ENCODE measurements at places on chromosomes 16 and 17.

GRCh38 chr17:75151930-75152329 lies 2.4 kb downstream of the JPT1 start:
- DNase-seq, result no peak

DNA sequence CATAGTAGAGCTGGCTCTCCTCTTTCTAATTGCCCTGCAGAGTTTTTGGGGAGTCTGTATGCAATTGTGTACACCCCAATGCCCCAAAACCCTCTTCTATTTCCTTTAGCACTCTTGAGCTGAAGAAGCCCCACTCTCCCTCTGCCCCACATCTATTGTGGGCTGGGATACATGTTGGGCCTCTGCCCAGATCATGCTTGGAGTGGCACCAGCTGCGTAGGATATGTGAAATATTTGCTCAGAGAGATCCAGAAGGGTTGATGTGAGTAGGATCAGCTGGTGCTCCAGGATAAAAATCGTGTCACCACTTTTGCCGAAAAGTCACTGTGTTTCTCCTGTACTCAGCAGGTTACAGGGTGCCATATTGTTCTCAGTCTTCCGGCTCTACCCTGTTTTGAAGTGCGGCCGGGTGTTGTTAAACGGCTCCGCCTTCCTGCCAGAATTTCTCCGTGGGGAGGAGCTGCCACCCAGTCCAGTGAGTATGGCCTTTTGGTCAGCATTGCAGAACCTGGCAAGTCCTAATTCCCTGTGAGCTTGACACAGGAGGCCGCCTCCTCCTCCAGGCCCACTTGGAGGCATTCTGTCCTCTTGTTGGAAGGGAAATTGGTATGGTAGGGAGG lies 664.5 kb downstream of the WWOX start:
- DNase-seq, result no peak

DNA sequence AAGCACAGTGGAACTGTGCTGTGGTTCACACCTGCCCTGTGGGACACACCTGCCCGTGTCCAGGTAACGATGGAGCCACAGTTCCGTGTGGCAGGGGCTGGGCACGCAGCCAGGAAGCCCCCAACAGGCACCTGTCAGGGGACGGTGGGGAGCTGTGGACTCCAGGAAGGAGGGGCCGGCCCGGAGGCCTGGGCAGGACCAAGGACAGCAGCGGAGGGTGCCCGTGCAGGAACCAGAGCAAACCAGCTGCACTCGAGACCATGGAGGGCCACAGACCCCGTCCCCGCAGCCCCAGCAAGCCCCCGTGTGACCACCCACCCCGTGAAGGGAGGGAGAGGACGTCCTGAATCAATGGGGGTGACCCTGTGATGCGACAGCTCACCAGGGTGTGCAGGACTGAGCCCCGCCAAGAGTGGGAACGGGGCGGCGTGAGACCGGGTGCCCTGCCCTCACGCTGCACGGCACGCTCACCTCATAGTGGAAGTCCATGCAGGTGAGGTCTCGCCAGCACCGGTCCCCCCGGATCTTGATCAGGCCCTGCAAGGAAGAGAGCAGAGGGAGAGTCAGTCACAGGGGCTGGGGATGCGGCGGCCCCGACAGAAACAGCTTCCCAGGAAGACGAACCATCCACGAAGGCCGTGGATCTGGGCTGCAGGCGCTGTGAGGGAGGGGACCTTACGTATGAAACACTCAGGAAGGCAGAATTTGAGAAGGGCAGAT lies 78.1 kb downstream of the LMF1 start:
- DNase-seq, result no peak

DNA sequence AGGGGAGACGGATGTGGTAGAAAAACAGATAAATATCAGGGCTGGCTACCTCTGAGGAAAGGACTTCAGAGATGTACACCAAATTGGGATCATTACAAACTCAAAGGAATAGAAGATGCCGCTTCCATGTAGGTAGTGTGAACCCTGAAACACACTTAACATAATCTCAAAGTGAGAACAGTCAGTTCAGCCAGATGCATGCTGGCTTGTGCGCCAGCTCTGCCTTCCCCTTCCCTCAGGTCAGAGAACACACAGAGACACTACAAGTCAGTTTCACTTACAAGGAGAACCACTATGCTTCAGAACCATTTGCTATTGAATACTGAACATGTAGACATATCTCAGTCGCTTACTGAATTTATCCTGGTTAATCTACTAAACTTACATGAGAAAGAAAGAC lies 176.0 kb upstream of the AXIN2 start:
- no peak for DNase-seq

GRCh38 chr16:69784586-69784985 lies 22.5 kb downstream of the WWP2 start:
- DNase-seq, result no peak

GRCh38 chr16:54934481-54935265 lies 4.0 kb downstream of the IRX5 start:
- DNase-seq, result no peak

All from NCI-H1417 treated with DMSO at 0.1 percent for 48 hours (cell line).